Stimulated activated CD8-positive, alpha-beta memory T cell treated with anti-CD3 and anti-CD28 coated beads, Interleukin-7, amount 100 ng/mL, for 4 hours (primary cell): ENCODE measurements at places on chromosomes 1 and 21.

DNA sequence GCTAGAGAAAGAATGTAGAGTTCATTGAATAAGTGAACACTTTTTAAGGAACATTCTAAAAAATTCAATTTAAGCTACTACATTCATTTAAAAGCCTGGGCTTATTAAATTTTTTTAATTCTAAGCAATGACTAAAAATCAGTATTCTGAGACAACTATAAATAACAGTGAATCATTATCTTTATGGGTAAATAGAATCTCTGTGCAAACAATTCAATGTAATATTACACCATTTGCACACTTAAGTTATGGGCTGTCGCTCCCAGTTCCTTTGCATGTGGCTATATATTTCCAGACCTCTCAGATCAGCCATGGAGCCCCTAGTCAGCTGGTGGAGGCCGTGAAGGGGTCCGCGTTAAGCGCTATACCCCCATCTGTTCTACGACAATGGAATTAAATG lies 65.1 kb downstream of the KCNK1 start:
- DNase-seq: no peak

- no peak for DNase-seq
Observed at GRCh38 chr1:219027146-219027673, 146.5 kb upstream of the LYPLAL1 start.

DNA sequence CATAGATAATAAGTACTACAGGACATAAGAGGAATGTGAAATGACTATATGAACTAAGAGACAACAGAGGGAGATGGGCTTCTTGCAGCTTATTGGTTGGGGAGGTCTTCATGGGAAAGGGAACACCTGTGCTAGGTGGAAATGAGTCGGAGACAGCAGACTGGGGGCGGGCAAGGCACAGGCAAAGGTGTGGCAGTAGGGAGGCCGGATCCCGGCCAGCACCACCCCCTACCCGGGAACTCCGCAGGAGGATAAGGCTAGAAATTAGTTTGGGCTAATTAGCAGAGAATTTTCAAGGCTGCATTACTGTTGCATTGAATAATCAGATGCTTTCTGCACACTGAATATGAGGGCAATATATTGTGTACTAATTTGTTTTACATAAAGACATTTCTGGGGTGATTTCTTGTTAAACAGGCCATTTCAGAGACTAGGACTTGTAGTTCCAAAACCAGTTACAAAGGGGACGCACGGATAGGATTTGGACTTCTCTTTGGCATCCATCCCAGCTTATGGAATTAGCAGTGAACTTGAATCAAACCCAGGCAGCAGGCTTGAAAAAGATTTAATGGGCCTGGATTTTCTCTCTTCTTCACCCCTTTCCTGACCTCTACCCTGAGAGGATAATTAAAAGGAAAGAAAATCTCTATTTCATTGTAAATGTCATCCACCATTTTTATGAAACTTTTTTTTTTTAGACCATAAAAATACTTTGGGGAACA lies 2.2 kb upstream of the HUNK start:
- DNase-seq: no peak

DNA sequence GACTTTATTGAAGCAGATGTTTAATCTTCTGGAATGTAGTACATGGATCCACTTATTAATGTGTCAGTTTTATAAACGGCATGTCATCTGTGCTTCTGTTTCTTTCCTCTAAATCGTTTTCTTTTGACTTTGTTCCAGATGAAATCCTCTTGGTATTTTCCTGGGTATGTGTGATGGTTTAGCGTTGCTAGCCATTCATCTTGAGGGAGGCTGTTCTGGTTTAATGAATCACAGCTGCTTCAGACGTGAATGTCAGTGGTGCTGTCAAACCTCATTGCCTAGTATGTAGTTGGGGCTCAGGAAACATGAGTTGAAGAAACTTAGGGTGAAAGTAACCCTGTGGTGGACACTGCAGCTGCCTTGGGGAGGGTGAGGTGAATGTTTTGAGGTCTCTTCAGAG lies 33.2 kb downstream of the KCNK1 start:
- no peak for DNase-seq

- DNase-seq: no peak
Observed at GRCh38 chr21:25369524-25370300, 237.6 kb downstream of the MRPL39 start.

DNA sequence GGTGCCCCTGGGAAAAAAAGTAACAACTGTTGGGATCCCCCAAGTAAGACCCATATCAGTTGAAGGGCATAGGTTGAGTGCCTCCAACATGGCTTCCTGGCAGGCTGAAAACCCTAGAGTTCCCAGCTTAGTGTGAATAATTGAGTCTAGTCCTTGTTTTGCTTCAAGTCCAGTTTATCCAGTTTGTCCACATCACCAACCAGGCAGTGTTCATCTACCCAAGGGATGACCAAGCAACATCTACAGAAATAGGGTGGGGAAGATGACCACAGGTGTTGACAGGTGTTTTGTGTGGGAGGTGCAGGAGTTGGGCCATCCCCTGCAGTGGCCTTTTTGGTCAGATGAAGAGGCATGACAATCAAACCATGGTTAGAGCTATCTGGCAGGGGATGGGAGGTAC lies 54.3 kb upstream of the ERO1B start:
- no peak for DNase-seq

DNA sequence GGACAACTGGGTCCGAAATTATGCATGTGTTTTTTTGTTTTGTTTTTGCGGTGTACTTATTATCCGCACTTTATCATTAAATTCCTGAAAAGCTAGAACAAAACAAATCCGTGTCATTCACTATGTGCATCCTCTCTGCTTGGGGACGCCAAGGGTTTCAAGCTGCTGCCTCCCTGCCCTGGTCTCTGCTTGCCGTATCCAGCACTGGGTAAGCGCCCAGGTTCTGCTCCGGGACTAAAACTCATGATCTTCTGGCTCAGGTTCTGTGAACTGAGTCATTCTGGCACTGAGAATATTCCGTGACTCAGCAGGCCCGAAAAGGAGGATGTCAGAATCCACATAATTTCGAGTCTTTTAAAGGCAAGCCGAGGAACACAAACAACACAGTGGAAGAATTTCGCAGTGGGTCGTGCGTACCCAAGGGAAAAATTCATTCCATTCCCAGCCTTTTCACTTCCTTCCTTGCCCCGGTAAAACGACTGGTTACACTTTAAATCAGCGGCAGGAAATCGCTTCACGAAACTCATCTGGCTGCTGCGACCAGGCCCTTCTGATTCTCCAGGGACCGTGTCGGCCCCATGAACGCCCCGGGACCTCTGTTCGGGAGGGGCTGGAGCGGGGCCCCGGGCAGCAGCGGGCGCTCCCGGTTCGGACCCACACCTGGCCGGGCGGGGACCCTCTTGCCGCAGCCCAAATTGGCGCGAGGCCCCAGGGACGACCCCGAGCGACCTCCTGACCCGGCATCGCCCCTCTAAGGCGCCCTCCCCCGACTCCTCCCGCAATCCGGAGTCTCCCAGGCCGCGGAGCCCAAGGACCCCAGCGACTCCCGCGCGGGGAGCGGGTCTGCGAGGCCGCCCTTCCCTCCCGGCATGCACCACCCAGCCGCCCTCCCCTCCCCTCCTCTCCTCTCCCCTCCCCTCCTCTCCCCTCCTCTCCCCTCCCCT lies 746 bp upstream of the LAMC1 start:
- DNase-seq: peak; percentile 4

- DNase-seq: no peak
Observed at GRCh38 chr1:26045722-26046245, at the start of gene SLC30A2. Gene SLC30A2, minus strand, starts transcription at chr1:26046118. Its CDS starts 222 bp downstream, at chr1:26045896.

DNA sequence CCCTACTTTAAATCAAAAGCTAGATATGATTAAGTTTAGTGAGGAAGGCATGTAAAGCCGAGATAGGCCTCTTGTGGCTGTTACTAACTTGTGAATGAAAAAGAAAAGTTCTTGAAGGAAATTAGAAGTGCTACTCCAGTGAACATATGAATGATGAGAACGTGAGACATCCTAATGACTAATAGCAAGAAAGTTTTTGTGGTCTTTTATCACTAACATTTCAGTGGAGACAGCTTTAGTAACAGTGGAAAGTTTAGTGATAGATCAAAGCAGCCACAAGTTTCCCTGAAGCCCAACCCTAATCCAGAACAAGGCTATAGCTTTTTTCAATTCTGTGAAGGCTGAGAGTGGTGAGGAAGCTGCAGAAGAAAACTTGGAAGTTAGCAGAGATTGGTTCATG lies 73.6 kb upstream of the LRRC8B start:
- peak; percentile 5 for DNase-seq

DNA sequence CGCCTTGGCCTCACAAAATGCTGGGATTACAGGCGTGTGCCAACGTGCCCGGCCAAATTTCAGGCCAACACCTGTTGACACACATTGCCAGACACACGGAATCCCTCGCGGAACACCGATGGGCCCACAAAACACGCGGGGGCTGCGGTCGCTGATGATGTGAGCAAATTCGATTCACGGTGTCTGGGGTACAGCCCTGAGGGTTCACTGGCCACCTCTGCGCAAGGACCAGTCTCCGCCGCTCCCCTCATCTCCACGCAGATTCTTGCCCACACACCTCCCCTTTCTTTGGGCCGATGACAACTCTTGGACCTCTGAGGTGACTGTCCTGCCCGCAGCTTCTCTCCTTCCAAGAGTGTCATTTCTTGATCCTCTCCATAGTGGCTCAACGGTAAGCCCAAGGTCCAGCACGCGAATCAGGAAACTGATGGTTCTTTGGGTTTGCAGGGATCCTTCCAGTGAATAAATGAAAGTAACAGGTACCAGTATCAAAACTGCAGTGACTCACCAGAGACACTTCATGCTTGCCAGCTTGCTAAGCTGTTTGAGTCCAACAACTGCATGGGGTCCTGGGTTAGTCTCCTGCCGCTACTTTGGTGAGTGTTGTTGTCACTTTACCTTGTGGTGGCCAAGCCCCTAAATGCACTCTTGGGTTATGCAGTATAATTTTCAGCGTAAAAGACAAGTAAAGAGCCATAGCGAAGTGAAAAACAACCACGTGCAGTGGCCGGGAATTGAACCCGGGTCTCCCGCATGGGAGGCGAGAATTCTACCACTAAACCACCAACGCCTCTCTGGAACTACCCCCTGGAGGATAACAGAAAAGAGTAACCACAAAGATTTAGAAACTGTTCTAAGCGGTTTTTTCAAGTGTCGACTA lies 11.0 kb upstream of the RNU1-3 start:
- DNase-seq: peak; percentile 31
